ENCODE measurements at places on chromosomes 3 and 15.

DNA sequence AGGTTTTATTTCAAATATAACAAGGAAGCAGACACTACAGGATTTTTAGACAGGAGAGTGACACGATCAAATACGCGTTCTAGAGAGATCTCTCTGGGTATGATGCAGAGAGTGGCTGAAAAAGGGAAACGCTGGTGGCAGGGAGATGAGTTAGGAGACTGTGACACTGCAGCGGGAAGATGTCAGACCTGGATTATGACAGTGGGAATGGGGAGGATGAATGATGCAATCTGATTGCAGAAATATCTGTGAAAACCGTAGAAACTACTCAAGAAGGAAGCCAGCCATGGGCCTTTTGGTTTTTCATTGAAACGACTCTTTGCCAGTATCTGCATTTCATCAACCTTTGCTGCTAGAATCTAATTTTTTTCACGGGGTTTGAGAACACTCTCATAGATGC, 157.9 kb downstream of the FAM43A start:
- DNase-seq: no peak

DNA sequence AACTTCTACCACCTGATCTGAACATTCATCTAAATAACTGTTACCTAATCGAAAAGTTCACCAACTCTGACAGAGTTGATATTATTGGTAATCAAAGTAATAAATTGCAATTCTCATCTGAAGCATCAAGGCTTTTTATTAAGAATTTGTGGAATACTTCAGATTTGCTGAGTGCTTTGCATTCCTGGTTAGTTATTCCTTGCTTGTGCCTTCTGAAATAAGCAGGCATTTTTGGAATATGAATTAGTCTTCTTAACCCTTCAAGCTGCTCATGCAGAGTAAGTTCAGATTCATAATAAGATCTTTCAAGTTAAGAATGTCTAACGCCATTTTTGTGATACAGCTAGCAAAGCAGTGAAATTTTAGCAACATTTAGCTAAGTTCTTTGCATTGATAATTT, 188.5 kb downstream of the ALCAM start:
- no peak for DNase-seq

- no peak for DNase-seq
Observed at GRCh38 chr3:161020256-161020655, 84.9 kb downstream of the B3GALNT1 start.

DNA sequence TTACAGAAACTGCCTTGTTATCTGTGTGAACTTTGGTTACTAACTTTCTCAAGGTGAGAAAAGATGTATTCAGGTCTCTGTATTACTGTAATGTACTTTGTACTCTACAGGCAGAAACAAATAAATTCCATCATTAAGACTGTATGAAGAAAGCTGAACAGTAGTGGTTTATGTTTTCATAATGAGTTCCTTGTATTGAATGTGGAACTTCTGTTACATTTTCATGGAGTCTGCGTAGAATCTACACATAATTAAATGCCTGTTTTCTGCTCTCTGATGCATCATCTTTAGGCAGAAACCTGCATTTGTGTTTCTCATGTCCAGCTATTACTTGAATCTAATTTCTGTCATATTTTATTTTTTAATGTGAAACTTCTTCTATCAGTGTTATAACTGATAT, 302.8 kb downstream of the NLGN1 start:
- no peak for DNase-seq

DNA sequence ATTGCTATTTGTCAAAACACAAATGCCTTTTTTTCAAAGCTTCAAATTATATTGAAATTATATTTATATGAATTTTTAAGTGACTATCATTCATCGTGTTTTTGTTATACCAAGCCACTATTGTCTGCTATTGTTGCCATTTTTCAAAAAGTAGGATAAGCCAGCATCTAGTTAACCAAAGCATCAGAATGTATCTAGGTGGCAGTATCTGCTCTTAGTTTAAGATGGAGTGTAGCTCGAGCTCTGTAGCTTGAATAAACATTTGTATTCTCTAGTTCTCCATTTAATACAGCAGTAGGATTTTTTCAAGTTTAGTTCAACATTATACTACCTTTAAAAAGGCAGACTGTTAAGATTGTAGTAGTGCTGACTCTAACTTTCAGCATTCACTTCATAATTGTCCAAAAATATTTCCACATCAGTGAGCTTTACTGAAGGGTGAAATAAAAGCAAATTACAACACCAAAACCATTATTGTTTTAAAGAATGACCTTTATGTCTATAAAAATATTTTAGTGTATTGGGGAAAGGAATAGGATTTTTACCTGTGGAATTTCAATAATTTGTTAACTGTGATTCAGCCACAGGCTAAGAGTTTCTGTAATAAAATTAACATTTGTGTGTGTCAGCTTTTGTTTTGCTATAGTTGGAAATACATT, 19.6 kb upstream of the C15orf61 start:
- DNase-seq: peak; percentile 18

DNA sequence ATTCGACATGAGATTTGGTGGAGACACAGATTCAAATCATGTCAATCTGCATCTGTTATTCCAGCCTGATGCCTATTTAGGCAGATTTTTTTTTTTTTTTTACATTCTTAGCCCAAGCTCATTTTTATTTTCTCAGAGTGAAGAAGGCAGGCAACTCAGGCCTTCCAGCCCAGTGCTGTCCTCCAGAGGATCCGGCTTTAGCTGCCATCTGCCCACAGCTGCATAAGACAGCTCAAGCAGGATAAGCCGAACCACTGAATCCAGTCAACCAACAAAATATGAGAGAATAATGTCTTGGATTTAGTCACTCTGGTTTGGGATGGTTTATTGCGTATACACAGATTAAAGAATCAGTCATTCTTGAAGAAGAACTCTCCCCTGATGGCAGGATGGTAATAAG, 19.9 kb upstream of the COLQ start:
- no peak for DNase-seq
